ENCODE measurements at places on chromosomes 7 and 10.

- no peak for DNase-seq
Measured at GRCh38 chr7:9026121-9026520, 592.7 kb downstream of the NXPH1 start.

- DNase-seq = no peak
Measured at GRCh38 chr10:125158601-125159485, 1.5 kb downstream of the CTBP2 start.

DNA sequence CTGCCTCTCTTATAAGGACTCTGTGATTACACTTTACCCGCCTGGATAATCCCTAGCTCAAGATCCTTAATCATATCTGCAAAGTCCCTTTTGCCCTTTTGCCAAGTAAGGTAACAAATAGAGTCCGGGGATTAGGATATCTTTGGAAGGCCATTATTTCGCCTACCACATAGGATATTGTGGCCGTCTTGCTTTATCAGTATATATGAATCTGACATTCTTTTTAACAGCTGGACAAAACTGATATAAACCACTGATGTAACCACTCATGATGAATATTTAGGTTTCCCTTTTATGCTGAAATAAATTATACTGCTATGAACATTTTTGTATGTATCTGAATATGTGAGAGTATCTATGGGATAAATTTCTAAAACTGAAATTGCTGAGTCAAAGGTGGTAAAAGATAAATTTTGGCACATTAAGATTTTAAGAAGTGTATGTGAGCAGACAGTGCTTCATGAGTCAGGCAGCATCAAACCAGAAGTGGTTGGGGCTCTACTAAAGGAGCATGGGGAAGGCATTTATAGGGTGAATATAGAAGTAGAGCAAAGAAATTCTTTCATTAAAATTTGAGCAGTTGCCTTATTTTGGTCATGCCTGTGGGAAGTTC, 44.7 kb downstream of the AVL9 start:
- DNase-seq = no peak

DNA sequence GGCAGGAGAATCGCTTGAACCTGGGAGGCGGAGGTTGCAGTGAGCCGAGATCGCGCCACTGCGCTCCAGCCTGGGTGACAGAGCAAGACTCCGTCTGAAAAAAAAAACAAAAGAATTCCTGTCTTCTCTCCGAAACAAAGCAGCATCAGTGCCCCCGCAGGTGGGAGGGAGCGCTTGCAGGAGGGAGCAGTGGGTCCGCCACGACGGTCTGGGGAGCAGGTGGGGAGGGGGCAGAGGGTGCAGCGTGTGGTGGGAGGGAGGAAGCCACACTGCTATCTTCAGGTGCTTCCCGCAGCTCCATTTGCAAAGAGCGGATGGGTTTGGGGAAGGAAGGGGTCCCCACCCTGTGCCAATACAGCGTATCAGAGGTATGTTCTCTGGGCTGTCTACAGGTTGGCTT, 31.7 kb downstream of the LIMK1 start:
- DNase-seq = no peak

DNA sequence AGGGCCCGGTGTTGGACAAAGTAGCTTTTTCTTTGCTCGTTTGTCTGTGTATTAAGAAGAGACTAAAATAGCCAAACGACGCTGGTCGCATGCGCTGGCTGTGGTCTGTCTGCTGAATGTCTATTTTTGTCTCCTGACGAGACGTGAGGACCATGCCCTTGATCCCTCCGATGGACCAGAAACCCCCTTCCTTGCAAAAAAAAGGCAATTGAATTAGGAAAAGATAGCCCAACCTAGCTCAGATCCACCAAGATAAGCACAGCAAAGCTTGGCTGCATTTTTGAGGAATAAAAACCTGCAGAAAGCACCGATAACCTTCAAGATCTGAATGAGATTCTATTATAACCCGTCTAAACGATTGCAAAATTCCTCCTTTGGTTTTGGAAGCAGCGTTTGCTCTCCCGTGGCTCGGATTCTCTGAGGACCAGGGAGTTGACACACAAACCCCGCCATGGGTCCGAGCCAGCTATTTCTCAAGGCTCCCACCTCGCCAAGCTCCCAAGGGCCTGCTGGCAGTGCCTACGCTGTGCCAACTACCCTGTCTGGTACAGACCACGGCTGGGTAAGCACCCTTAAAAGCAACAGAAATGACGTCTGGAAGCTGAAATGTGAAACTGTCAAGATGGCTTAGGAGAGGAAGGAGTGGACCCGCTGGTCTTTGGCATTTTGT, 17.7 kb upstream of the TTYH3 start:
- DNase-seq = no peak

GRCh38 chr7:97006055-97006815, 882 bp downstream of the DLX6 start:
- no peak for DNase-seq

- no peak for DNase-seq
Measured at GRCh38 chr10:12193193-12193592, 2.5 kb downstream of the NUDT5 start.
